RKO (cell line): ENCODE measurements at places on chromosomes 6 and 20.

- no peak for DNase-seq
Observed at GRCh38 chr6:74585753-74586152, 620.1 kb downstream of the COL12A1 start.

DNA sequence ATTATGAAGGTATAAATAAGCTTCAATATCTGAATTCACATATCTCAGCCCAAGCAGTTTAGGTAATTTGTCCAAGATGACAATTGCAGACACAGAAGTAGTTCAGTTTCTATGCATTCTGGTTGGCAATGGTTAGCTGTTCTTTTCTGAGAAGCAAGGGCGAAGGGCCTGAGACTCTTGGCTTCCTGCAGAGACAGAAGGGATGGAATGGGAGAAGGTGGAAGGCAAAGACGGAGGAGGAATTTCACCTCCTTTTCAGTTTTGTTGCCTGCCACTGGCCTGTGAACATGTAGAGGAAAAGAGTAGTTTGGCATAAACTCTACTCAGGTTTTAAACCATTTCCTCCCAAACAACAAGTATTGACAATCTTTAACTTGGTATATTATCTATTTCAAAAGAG is 180.7 kb upstream of the HS3ST5 start:
- no peak for DNase-seq

GRCh38 chr20:49811825-49812506 is 662 bp upstream of the SLC9A8 start:
- peak; percentile 83 for DNase-seq

DNA sequence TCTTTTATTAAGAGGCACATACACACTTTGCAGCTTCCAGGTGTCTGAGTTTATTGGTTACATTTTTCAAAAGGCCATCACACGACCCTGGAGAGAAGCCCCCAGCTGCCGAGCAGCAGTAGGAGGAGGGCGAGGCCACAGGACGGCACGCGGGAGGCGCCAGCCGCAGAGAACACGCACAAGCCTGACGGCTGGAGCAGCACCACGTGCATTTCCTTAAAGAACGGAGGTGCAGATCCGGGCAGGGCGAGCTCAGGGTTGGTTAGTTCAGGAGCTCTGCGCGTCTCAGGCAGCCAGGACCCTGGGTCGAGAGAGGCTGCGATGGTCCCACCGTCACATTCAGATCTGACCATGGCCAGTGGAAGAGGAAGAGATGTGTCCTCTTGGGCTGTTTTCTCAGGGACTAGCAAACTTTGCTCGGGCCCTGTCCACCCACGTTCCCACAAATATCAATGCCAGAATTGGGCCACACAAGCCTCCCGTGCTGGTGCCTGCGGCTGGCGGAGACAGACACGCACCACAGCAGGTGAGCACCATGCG is 121.4 kb upstream of the AFDN start:
- no peak for DNase-seq

- no peak for DNase-seq
Observed at GRCh38 chr20:4484379-4484997, 237.2 kb upstream of the PRND start.

DNA sequence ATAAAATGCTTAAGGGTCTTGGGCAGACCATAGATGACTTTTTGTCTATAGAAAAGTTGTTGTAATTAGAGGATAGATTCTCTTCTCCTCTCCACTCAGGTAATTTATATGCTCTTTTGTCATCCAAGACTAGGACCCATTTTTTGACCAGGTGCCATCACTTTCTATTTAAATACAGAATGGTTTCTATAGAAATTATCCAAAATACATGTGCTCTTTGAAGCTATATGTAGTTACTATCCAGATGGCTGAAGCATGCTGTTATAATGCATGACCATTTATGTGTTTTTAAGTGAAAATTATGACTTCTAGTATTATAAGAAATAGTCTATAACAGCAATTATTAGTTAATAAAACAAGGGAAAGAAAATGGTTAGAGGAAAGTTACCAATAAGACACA is 3.0 kb upstream of the MLIP start:
- DNase-seq = no peak
